Stimulated activated CD8-positive, alpha-beta memory T cell treated with anti-CD3 and anti-CD28 coated beads, Interleukin-2, amount 100 ng/mL, for 1 hour (primary cell): ENCODE measurements at places on chromosomes 11 and 22.

GRCh38 chr11:105612771-105613170 lies 2.9 kb downstream of the GRIA4 start:
- DNase-seq: no peak

- DNase-seq: no peak
Measured at GRCh38 chr22:40414838-40415505, 44.6 kb downstream of the SGSM3 start.

- DNase-seq: no peak
Measured at GRCh38 chr11:113980785-113981184, 5.9 kb downstream of the HTR3A start.

- no peak for DNase-seq
Measured at GRCh38 chr11:75387736-75388294, 11.5 kb upstream of the RPS3 start.

- no peak for DNase-seq
Measured at GRCh38 chr11:70510106-70510505, 111.8 kb downstream of the CTTN start.

DNA sequence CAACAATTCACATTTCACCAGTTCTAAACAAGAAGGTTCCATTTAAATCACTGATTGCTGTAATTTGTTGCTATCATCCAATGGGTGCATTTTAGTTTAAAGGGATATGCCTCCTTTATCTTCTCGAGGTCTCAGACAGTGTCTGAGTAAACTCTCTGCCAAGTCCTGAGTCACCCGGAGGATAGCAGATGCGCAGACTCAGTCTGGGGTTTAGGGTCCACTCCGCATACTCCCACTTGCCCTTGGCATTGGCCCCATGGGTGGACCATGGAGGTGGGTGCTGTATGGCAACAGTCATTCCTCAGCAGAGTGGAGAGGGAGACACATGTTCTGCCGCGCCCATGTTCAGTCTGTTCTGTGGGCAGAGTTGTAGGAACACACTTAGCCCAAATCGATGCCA lies 65.4 kb upstream of the CRTAM start:
- no peak for DNase-seq

- DNase-seq: no peak
Measured at GRCh38 chr22:23256986-23257888, 76.9 kb downstream of the BCR start.

DNA sequence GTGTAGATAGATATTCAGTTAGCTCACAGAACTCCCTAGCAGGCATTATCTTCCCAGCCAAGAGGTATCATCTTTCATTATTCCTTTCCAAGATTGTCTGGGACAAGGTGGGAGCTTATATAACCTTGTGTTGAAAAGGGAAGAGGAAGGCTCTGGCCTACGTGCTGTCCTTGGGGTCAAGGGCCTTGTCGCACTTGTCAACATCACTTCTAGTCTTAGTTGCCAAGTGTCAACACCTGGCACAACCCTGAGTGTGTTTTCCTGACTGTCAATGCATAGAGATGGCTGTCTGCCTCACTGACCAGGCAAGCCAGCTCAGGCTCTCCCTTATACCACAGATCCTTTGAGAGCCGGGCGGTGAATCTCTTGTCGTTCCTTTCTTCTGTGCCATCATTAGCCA lies 331.9 kb downstream of the CNTN5 start:
- DNase-seq: no peak

DNA sequence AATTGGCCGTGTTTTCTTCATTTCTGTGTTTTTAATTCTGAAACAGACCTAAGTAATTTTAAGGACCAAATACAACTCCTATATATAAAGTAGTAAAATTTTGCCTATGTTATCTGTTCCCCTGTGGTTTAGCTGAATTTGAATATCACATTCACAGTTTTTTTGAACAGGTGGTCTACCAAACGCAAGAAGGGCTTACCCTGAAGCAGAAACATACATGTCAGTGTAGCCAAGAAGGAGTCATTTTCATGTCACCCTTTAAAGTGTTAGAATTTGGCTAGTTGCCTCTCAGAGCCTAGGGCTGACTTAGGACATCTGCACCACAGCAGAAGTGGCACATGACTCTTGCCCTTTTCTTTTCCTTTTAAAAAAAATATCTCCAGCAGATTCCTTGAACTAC lies 34.3 kb downstream of the MYBPC3 start:
- DNase-seq: no peak

DNA sequence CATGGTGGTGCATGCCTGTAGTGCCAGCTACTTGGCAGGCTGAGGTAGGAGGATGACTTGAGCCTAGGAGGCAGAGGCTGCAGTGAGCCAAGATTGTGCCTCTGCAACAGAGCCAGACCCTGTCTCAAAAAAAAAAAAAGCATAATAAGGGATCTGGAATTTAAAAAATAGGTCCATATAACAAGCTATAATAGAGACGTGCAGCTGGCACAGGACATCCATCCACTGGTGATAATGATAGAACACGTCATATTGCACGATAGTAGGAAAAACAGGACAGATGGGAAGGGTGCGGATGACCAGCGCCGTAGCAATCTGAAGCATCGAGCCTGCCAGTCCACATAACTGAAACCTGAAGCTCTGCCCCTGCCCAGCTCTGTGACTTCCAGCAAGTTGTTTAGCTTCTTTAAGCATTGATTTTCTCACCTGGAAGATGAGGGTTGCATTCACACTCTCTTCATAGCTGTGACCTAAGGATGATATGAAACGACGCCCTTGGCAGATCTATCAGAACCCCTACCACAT lies 60.3 kb upstream of the PRODH start:
- no peak for DNase-seq

- no peak for DNase-seq
Measured at GRCh38 chr11:75352588-75353206, 1.2 kb upstream of the ARRB1 start.

GRCh38 chr11:125519860-125520834 lies 24.1 kb upstream of the FEZ1 start:
- DNase-seq: no peak

DNA sequence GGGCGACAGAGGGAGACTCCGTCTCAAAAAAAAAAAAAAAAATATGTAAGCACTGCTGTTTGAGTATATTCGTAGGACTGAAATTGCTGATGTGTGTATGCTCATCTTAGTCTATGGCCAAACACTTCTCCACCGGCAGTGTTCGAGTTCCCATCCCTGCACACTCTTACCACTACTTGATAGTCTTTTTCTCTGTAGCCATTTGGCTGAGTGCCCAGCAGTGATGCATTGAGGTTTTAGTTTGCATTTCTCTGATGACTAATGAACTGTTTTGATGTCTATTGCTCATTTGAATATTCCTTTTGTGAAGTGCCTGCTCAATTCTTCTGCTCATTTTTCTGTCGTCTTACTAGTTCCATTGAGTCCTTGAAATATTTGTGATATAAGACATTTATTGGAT lies 1.9 kb downstream of the TIRAP start:
- DNase-seq: peak; percentile 65

- no peak for DNase-seq
Measured at GRCh38 chr22:22897091-22897490, 9.5 kb downstream of the IGLL5 start.

DNA sequence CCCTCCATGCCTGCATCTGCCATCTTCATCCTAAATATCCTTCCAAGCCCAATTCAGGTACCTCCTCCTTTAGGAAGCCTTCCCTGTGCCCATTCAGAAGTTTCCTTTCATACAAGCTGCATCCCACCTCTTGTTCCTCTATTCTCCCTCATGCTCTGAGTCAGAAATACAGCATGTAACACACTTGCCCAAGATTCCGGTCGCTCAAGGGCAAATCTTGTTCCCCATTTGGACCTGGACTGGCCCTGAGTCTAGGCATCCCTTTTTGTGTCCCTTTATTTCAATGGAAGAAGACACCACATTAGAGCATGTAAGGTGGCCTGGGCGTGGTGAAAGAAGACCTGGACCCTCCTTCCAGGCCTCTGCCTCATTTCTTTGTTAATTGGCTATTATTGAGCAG lies 38.5 kb downstream of the RTL6 start:
- no peak for DNase-seq

GRCh38 chr11:64747961-64748665 lies 4.2 kb upstream of the RASGRP2 start:
- DNase-seq: no peak

GRCh38 chr22:46262449-46263215 lies 511 bp downstream of the PKDREJ start:
- DNase-seq: no peak

GRCh38 chr11:81897639-81898038 lies 836.0 kb downstream of the FAM181B start:
- no peak for DNase-seq

DNA sequence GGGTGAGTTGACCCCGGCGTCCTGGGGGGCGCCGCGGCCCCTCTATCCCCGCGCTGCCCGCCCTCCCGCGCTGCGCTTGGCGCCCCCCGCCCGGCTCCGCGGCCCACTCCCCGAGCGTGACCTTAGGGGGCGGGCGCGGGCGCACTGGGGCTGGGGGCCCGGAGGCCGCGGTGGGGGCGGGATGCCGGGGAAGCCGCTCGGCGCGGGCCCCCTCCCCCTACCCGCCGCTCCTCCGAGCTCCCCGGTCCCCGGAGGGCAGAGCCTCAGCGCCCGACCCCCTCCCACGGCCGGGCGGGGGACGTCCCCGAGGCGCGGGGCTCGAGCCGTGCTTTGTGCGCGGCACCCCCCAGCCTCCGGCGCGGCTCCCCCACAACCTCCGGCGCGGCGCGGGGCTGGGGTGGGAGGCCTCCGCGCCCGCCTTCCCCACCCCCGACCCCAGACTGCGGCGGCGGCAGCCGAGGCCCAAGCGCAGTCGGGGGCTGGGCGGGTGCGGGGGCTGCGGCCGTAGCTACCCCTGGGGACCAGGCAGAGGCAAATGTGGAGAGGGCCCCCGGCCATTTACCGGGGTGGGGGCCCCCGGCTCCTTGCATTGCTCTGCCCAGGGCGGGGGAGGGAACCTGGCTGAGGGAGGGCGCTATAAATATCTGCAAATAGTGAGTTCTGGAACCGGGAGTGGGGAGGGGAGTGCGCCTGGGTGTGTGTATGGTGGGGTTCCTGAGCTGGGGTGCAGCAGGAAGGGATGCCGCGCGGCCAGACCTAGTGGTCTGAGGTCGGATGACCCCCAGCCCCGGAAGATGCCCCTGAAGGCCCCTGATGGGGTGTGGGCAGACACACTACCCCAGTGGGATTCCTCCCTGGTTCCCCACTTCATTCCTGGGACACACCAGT lies 988 bp downstream of the MGAT3 start:
- DNase-seq: no peak

GRCh38 chr11:12963792-12964536 lies 45.2 kb upstream of the RASSF10 start:
- peak; percentile 14 for DNase-seq

DNA sequence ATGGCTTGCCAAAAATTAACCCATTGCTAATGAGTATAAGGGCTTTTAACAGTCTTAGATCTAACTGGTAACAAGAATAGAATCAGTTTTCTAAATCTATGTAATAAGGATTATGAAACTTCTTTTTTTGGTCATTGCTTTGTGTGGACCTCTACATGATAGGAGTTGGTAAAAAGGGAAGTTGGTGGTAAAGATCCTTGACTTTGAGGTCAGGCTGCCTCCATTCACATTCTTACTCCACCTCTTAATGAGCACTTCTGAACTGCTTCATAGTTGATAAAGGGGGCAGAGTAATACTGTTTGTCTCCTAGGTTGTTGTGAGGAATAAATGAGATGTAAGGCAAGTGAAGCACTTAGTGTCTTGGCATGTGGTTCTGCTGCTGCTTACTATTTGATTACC lies 10.6 kb downstream of the EIF3M start:
- DNase-seq: no peak

DNA sequence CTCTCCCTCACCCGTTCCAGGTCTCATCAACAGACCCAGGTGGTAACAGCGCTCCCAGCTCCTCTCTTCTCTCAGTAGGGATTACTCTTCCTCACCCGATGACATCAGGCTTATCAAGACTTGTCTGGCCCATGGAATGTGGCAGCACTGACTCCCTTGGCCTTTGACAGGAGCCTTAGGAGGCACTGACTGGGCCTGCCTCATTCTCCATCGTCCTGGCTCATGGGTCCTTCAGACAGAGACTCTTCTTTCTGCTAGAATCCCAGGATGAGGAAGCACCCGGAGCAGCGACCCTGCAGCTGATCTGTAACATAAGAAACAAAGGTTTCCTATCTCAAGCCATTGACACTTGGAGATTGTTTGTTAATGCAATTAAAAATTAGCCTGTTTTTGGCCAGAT lies 1063.6 kb downstream of the TBC1D22A start:
- DNase-seq: no peak

DNA sequence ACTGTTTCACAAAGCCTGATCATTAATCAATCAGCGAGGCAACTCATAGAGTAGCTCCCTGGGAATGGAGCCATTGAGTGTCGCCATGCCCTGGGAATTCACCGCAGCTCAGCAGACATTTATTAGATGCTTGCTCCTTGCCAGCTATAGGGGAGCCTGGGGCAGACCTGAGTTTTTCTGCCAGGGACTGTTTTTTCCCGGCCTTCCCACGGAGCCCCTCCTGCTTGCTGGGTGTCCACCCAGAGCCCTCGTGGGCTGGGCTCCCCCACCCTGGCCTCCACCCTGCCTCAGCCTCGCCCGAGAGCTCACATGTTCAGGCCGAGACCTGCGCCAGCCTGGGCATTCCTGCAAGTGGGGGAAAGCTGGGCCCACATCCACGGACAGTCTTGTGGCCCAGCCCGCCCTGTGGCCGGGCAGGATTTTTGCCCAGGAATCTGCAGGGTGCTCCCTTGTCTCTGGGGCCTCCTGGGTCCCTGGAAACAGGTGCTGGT lies 64.9 kb downstream of the SMIM38 start:
- DNase-seq: no peak

DNA sequence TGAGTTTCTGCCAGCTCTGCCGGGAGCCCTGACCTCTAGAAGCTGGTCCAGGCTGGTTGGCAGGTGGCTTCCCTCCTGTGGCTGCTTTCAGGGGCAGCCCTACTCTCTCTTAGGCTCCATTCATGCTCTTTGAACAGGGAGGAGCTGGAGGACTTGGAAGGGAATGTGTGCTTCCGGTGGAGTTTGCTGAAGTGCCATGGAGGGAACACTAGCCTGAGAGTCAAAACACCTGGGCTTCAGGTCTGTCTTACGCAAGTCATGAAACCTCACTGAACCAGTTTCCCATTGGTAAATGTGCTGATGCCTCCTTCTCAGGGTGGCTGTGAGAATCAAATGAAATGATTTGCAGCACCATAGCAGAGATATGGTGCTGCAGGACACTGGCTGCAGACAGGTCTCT lies 224.5 kb downstream of the KIRREL3 start:
- no peak for DNase-seq

DNA sequence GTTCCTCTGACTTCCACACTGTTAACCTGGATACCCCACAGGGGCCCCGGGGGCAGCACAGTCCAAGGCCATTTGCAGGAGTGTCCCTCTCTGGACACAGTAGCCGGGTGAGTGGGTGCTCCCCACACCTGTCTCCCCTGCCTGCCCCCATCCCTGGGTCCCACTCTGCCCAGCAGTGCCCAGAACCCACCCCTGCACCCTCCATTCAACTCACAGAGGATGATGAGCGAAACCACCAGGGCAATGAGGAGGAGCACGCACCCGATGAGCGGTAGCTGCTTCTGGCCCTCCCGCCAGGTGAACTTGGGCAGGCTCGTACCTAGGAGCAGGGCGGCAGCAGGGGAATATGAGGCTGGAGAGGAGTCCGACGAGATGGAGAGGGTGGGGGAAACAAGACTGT lies 12.2 kb downstream of the TMPRSS13 start:
- no peak for DNase-seq

GRCh38 chr11:94638902-94639373 lies 71.8 kb downstream of the PIWIL4 start:
- DNase-seq: no peak
